ENCODE measurements at places on chromosomes 6 and 20. TPM values are rescaled to one million over a fixed set of nuclear protein-coding genes. Genes with fewer than 3 reads are reported as not detected.

- no peak for DNase-seq
Observed at GRCh38 chr6:114955363-114955762, 612.5 kb upstream of the HS3ST5 start.

- DNase-seq, result no peak
Observed at GRCh38 chr6:157690441-157691210, 132.4 kb upstream of the SNX9 start.

The MCHR2 gene
- not detected for total RNA-seq

GRCh38 chr20:50484271-50484976, 25.8 kb upstream of the PTPN1 start:
- no peak for DNase-seq

DNA sequence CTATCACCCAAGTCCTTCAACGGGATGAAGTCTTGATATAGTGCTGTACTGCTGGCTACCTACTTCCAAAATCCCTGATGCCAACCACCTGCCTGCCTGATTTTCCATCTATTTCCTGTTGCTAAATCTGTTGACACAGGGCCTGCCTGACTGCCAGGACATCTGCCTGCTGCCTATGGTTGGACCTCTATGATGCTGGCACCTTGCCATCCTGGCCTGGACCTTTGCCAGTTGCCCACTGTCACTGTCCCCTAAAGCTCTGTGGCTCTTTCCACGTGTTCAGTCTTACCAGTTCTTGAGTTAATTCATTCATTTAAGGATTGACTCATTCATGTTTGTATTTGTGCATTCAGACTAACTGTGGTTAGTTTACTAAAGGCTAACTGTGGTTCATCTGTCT, 9.2 kb upstream of the RGS17 start:
- no peak for DNase-seq

DNA sequence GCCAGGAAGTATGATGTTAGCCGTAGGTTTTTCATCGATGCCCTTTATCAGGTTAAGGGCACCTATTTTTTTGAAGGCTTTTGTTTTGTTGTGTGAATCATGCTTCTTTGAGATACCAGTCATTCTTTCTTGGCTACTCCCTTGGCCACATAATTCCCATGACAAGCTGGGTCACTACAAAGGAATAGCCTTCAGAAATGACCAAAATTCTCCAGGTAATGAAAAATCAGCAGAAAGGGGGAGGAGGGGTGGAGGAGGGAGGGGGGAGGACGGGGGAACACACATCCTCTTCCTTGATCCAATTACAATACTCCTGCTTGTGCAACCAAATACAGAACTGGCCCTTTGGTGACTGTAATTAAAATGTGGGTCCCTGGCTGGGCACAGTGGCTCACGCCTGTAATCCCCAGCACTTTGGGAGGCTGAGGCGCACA, 21.7 kb upstream of the TGM2 start:
- no peak for DNase-seq
